Naive thymus-derived CD4-positive, alpha-beta T cell (primary cell): ENCODE measurements at places on chromosomes 2 and 18. TPM values are rescaled to one million over a fixed set of nuclear protein-coding genes. Genes with fewer than 3 reads are reported as not detected.

DNA sequence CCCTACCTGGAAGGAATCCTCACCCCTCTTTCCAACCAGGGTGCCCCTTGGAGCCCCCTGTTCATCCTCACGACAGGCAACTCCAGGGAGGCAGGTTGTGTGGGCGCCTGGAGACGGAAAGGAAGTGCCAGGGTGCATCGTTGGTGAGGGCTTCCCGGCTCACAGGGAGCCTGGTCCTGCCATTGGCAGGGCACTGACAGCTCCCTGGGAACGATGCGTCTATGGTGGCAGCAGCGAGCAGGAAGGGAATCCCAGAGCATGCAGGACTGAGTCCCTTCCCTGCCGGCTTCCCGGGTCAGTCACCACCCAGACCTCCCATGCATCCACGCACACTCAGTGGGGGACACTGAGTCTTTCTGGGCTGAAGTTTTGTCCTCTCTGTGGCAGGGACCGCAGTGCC lies 117.6 kb downstream of the INHBB start:
- no peaks in the 10 kb centered on the region for H3K36me3 ChIP-seq
- no peaks in the 10 kb centered on the region for H3K27me3 ChIP-seq
- no peak for DNase-seq
- H3K4me3 ChIP-seq, result no peak overlapping the region
- H3K4me1 ChIP-seq, result no peaks in the 10 kb centered on the region
- no peak overlapping the region for H3K27ac ChIP-seq

The CFAP210 gene
- total RNA-seq, result not detected

DNA sequence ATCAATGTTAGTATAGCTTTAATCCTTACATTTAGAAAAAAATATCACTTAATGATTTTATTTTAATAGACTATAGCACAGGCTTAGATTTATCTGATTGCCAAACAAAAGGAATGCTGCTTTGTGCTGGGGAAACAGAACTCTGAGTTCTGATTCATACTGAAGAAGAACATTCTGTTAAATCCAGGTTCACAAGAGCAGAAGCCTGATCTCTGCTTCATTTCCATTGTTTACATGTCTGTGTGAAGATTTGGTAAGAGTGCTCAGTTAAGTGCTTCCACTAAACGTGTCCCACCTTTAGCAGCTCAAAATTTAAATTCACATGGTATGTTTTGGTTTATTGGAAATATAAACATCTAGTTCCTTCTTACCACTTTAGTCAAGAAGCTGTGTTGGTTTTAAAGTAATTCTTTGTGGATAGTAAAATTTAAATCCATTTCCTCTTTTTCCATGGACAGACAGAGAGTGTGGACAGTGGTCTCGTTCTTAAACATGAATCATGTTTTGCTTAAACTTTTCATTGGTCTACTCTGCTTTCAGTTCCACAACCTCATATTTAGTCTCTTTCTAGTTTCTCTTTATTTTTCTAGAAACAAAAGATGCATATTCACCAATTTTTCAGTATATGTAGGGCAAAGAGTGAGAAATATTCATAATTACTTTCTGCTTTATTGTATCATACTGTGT lies 59.1 kb downstream of the NYAP2 start:
- no peak overlapping the region for H3K4me3 ChIP-seq
- no peaks in the 10 kb centered on the region for H3K27me3 ChIP-seq
- no peak overlapping the region for H3K27ac ChIP-seq
- H3K4me1 ChIP-seq, result no peaks in the 10 kb centered on the region

DNA sequence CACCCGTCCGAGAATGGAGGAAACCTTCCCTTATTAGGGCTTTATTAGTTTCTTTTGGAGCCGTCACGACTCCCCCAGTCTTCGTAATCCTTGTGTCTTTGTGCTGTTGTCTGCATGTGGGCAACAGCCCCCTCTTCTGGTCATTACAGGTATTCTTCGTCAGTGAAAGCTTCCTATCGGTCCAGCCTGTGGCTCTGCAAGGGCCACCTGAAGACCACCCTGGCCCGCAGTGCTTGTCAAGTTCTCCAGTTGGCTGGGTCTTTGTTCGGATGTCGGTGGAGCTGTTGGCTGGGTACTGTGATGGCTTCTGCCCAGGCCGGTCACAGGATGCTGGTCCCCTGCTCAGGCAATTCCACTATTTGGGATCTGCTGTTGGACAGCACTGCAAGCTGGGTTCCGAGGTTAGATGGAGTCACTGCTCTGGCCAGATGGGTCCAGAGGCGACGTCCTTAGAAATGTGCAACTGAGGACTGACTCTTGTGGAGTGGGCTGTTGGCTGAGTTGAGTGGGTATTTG lies 19.2 kb downstream of the E2F6 start:
- no peak overlapping the region for H3K4me3 ChIP-seq
- no peak overlapping the region for H3K27ac ChIP-seq
- DNase-seq, result peak; percentile 64
- H3K4me1 ChIP-seq, result no peaks in the 10 kb centered on the region

The LGALSL gene
- 1.2 TPM for total RNA-seq

The ATAD2B gene
- 44.6 TPM for total RNA-seq
